ENCODE measurements at places on chromosomes 7 and 10. TPM values are rescaled to one million over a fixed set of nuclear protein-coding genes. Genes with fewer than 3 reads are reported as not detected.

Gene COMMD3
- 52.3 TPM for total RNA-seq

Gene CCSER2
- 110 TPM for total RNA-seq

Gene VSIR
- 2.5 TPM for total RNA-seq

Gene AOC1
- not detected for total RNA-seq

Gene NUTM2E
- total RNA-seq, result 0.31 TPM

Gene DPCD
- total RNA-seq, result 12.8 TPM

Gene DDC
- total RNA-seq, result not detected

Gene ACSL5
- 1.3 TPM for total RNA-seq

Gene NUDT1
- total RNA-seq, result 16.9 TPM

Gene ORAI2
- 27.5 TPM for total RNA-seq

Gene BHLHA15
- 10.3 TPM for total RNA-seq

Gene ASZ1
- total RNA-seq, result not detected

All from parietal lobe (tissue), 2 donors.